ENCODE measurements at places on chromosomes 4 and X.

DNA sequence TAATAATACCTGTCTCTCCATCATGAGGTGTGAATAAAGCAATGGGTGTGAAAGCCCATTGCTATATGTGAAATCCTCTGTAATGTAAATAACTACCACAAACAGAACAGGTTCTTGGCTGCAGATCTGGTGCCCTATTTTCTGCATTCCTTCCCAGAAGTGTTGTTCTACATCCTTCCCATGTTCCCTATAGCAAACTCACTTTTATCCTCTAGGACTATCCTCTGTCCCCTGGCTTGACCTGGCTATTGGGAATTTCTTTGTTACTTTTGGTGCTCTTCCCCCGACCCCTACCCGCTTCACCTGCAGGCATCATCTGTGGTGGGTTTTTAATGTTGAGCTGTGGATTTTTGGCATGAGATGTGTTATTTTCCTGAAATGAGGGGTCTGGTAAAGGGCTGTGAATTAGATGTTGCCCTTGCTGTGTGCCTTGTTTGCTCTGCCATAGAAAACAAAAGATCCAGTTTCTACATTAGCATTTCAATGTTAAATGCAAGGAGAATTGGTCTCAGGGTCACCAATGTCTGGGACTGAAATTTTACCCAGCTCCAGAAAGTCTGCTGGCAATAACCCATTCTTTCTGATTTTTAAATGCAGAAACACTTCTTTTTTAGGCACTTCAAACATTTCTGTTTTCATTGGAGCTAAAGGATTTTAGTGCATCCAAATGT is 13.6 kb upstream of the FREM3 start:
- H3K4me3 ChIP-seq, result no peak overlapping the region
- DNase-seq, result no peak
- no peak overlapping the region for H3K27ac ChIP-seq
- H3K27me3 ChIP-seq, result no peaks in the 10 kb centered on the region
- no peaks in the 10 kb centered on the region for H3K4me1 ChIP-seq
- no peaks in the 10 kb centered on the region for H3K36me3 ChIP-seq

DNA sequence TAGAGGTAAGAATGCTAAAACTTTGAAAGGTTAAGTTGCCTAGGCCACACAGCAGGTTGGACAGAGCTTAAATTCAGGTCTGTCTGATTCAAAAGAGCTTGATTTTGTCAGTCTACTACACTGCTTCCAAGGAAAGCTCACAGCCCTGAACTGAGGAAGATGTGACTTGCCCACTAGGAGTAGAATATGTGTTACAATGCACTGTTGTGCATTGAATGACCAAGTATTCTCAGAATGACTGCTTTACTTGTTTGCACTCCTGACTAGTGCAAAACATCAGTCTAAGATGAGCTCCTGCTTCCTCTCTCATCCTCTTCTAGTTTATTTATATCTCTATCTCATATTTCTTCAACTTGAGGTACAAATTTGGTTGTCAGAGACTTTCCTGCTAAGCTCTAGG is 56.2 kb downstream of the AWAT2 start:
- H3K27me3 ChIP-seq, result no peaks in the 10 kb centered on the region
- no peak overlapping the region for H3K27ac ChIP-seq
- no peak for DNase-seq
- no peak overlapping the region for H3K4me3 ChIP-seq
- no peaks in the 10 kb centered on the region for H3K4me1 ChIP-seq

- no peak overlapping the region for H3K4me3 ChIP-seq
- no peaks in the 10 kb centered on the region for H3K27me3 ChIP-seq
- no peak overlapping the region for H3K27ac ChIP-seq
- no peak for DNase-seq
- H3K4me1 ChIP-seq, result peaks cover 12% of the 10 kb centered on the region
Observed at GRCh38 chr4:38818441-38818976, 13.9 kb upstream of the TLR1 start.

- H3K27ac ChIP-seq, result no peak overlapping the region
- DNase-seq, result no peak
- no peaks in the 10 kb centered on the region for H3K4me1 ChIP-seq
- H3K4me3 ChIP-seq, result no peak overlapping the region
- H3K27me3 ChIP-seq, result no peaks in the 10 kb centered on the region
Observed at GRCh38 chrX:141839856-141840255, 1.7 kb downstream of the MAGEC3 start.

Measured in MM.1S (cell line).